ENCODE measurements at places on chromosomes 3 and 15.

DNA sequence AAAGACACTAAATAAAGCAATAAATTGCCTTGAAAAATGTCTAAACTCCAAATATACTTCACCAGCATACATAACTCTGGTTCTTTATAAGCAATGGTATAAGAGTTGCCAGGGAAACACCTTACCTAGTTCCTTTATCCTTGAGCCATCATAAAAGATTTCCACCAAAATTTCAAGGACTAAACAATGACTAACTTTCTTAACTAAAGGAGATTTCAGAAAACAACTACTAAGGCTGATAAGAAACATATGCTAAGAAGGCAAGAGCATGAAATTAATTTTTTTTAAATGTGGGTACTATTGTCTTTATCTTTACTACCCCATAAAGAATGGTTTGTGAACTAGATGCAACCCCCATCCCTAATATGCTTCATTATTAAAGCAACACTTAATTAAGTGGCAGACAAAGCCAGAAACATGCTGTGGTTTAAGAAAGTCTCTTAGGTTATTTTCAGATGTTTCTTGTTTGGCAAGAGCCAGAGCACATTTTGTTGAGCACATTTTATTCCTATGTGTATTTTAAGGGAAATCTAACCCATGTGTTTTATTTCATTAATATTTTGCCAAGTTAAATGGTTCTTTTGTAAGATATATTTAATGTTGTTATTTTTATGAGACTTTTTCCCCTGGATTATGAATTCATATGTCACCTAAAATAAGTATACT, 17.4 kb upstream of the VEPH1 start:
- no peak for DNase-seq

DNA sequence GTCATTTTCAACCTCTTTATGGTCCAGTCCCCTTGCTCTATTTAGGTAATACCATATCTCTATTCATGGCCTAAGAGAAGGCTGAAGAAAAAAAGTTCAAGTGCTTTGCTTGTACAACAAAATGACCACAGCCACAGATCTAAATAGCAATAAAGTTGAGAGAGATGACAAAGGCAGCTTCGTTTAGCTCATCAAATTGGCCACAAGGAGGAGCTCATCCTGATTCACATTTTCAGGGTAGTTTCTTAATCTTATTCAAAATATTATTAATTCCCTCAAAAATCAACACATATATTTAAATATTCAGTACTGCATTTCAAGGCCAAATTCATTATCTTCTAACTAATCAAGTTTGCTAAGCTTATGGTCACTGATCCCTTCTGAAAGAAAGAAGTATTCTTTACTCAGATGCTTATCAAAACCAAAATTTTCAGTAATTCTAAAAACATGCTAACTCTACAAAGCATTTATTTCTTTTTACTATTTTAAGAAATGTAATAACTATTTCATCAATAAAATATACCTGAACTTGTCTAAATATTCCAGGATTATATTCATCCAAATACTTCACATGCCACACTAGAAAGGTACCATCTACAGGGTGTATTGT, 85.5 kb downstream of the DMXL2 start:
- peak; percentile 37 for DNase-seq

GRCh38 chr3:183541738-183542137, 13.8 kb downstream of the KLHL6 start:
- peak; percentile 60 for DNase-seq

- DNase-seq, result no peak
Observed at GRCh38 chr3:64548200-64548889, 139.5 kb downstream of the ADAMTS9 start.

- no peak for DNase-seq
Observed at GRCh38 chr3:17623464-17623863, 119.0 kb downstream of the TBC1D5 start.

- no peak for DNase-seq
Observed at GRCh38 chr3:129404610-129405009, 23.8 kb downstream of the EFCAB12 start.

GRCh38 chr3:24368605-24369004, 126.0 kb downstream of the THRB start:
- DNase-seq, result no peak

GRCh38 chr15:79296583-79296982, 14.1 kb downstream of the ANKRD34C start:
- peak; percentile 18 for DNase-seq

DNA sequence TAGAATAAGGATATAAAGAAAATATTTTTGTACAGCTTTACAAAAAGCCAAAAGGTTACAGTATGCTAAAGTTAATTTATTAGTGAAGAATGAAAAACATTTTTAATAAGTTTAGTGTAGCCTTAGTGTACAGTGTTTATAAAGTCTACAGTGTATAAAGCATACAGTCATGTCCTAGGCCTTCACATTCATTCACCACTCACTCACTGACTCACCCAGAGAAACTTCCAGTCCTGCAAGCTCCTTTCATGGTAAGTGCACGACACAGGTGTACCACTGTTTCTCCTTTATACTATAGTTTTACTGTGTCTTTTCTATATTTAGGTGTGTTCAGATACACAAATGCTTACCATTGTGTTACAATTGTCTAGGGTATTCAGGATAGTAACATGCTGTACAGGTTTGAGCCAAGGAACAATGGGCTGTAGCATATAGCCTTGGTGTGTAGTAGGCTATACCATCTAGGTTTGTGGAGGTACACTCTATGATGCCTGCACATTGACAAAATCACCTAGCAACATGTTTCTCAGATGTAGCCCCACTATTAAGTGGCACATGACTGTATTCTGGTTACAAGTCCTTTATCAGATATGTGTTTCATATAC, 197.1 kb upstream of the KBTBD8 start:
- no peak for DNase-seq

GRCh38 chr15:92636908-92637481, 18.6 kb downstream of the FAM174B start:
- DNase-seq, result no peak

- DNase-seq, result no peak
Observed at GRCh38 chr15:99974246-99974645, 241.0 kb upstream of the LYSMD4 start.

DNA sequence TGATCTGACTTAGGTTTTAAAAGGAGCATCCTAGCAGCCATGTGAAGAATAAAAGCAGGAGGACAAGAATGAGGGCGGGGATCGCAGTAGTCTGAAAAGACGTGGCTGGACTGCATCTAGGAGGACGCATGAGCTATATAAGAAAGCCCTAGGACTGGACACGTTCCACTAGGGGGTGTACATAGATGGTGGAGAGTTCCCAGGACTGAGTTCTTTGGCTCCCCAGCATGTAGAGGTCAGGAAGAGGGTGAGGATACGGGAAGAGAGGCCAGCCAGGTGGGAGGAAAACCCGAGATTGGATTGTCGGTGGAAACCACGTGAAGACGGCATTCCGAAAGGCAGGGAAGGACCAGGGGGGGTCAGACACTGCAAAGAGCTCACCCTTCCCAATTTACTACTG, 64.2 kb upstream of the CFAP161 start:
- DNase-seq, result no peak

DNA sequence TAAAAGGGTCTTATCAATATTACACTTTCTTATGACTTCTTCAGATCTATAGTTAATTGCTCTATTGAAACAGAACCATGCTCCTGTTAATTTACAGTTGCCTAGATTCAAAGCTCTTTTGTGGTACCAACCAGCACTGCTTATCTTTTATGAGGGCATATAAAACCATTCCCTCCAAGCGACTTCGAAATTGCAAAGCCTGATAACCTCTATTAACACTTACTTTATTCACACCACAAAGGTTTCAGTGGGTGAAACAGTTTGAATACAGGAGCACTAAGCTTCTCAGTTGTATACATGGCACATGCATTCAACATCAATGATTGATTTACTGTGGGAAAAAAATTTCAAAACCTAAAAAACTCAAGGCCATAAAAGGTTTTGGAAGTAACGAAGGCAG, 74.9 kb upstream of the PPIB start:
- DNase-seq, result no peak

Data from NB4 (cell line).